ENCODE measurements at places on chromosomes 5 and 9.

DNA sequence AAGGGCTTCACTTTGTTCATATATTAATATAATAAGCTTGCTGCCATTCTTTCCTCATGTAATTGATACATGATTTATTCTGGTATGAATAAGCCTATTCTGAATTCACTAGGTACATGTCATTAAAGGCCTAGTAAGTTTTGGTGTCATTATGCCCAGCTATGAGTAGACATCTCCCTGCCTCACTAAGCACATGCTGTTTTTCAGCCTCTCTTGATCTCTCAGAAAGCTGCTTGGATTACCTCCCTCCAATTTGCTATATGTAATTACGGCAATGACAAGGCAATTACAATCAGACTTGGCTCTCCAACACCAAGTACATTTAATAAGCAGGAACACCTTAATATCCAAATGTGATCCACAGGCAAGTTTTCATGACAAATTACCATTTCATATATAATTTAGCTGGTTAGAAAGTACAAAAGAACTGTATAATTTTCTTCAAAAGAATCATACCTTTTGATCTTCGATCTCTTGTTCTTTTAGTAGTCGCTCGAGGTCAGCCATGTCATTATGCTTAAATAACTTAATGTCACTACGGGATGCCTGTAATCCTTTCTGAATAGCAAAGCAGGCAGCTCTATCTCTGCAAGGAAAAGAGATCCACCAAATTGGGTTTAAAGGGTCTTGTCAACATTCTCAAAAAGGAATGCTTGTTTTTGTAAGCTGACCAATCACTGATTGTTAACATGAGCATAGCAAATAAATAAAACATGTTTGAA, 56.3 kb downstream of the SPTLC1 start:
- DNase-seq, result no peak

- DNase-seq, result no peak
Measured at GRCh38 chr9:86075132-86076109, 23.9 kb downstream of the GOLM1 start.

GRCh38 chr9:35406183-35406959, 83.5 kb upstream of the RUSC2 start:
- no peak for DNase-seq

DNA sequence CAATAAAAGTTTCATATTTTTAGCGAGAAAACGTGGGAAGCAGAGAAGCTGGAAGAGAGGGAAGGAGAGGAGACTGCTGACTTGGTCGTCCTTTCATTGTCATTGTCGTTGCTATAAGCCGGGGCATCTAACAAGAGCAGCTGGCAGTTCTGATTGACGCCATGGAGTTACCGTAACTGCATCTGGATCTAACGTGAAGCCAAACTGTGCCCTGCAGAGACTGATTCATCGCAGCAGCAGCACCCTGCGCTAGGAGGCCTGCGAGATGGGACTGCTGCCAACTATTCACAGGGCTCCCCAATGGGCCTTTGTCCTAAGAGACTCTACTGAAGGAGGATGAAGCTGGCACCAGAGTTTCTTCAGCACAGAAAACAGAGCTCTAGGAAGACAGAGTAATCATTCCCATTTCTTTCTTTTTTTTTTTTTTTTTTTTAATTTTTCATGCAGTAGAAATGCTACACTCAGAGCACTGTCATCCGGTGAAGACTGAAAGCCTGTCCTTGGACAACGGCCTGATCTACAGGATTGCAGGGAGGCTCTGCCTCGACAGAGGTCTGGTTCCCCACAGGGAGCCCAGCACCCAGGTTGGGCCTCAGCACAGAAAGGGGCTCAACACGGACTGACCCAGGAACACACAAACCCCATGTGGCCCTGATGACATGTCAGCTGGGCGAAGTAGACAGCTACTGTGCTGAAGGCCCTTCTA, 47.8 kb downstream of the RETREG1 start:
- no peak for DNase-seq

GRCh38 chr5:111224561-111225345, 569 bp downstream of the CAMK4 start:
- DNase-seq, result no peak

GRCh38 chr9:5688109-5688508, 59.2 kb downstream of the RIC1 start:
- no peak for DNase-seq

GRCh38 chr9:118693645-118694044, 675.6 kb downstream of the BRINP1 start:
- no peak for DNase-seq

DNA sequence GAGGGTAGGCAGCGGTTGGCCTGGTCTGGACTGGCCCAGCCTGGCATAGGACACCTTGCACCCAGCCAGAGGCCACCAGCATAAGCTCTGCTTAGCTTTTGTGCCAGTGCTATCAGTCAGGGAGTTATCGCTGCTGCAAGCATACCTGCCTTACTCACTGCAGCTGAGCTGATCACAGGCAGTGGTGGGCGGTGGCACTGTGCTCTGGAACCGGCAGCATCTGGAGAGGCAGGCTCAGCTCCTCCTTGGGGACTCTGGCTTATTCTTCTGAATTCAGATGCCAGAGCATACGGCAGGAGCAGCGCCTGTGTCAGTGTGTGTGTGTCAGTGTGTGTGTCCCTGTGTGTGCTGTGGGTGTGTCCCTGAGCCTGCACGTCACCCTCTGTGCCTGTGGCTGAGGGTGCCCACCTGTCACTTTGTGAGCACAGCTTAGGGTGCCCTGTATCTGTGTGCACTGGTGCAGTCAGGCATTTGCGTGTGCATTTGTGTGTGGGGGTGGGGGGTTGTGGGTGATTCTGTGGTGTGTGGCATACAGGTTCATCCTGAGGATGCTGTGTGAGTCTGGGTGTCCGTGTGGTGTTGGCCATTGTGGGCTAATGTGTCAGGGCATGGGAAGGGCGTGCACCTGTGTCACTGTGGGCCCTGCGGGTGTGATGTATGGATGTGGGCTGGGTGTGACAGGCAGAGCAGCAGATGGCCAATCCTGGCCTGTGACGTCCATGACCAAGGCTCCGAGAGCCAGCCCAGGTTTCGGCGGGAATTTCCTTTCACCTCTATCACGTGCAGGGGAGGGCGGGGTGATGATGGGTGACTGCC, 23.5 kb downstream of the LMX1B start:
- no peak for DNase-seq

DNA sequence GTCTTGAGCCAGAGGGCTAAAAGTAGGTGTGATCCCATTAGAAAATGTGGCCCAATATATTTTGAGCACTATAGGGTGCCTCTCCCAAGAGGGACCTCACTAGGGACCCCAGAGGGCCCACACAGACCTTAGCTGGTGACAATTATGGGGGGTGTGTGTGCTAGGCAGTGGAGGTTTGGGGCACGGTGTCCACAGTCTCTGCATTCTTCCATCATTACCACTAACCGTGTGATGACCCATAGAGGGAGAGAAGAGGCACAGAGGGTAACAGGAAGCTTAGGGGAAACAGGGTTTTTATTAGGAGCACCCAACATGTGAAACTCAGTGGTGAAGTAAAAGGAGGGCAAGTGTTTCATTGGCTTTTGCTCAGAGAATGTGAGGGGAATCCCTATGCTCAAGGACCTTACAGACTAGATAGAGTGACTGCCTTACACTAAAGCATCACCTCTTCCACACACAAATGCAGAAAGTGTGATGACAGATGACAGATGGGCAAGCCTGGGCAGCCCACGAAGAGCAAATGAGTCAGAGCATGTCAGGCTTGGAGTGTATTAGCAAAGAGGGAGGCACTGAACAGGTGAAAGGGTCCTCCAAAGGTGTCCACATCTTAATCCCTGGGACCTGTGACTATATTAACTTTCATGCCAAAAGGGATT, 2.5 kb upstream of the ACTL7A start:
- no peak for DNase-seq

DNA sequence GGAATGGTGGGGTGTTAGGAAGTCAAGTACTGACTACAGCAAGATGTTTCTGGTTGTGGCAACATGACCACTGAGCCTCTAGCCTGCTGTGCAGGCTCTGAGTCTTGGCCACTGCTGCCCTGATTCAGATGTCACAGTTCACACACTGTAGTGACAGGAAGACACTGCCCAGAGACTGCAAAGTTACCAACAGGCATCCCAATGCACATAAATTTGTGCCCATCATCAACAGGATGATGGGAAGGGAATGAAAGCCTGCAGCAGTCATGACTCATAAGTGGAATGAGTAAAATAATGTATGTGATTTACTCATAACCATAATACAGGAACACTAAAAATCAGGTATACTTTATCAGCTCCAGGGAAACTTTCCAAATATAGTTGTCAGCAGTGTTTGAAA, 251.6 kb upstream of the HAPLN1 start:
- DNase-seq, result no peak

DNA sequence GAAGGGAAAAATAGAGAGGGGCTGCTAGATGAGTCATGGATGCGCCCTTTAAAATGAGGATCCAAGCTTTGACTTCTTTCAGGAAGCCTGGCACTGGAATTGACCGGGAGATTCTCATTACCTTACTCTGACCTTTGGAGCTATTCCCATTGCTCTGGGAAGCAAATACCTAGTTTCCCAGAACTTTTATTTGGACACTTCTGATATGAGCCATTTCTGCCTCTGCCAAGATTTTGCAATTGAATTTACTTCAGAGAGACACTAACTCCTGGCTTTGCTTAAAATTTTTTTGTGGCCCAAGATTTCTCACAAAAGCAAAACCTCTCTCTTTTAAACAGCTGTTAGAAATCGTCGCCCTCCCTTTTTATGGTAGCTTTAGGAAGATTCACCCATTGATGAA, 15.7 kb upstream of the AGXT2 start:
- no peak for DNase-seq

- DNase-seq, result no peak
Measured at GRCh38 chr9:35044071-35044470, 28.4 kb downstream of the VCP start.

DNA sequence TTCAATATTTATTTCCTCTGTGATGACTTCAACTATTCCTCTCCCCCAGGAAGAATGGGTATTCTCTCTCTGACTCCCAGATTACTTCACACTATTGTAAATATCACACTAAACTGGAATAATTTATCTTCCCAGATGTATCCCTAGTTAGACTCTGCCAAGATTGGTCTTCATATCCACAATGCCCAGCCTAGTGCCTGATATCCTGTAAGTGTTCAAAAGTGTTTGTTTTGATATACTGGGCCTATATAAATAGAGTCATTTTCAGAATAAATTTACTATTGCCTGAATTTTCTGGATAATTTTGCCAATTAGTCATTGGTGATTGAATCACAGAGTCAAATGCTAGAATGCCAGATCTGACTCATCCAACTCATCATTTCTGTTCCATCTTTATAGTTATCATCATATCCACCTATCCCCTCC, 143.7 kb upstream of the TNC start:
- no peak for DNase-seq

- no peak for DNase-seq
Measured at GRCh38 chr5:167945542-167946384, 345.7 kb upstream of the WWC1 start.

- no peak for DNase-seq
Measured at GRCh38 chr5:79512049-79512448, 1.9 kb downstream of the HOMER1 start.

DNA sequence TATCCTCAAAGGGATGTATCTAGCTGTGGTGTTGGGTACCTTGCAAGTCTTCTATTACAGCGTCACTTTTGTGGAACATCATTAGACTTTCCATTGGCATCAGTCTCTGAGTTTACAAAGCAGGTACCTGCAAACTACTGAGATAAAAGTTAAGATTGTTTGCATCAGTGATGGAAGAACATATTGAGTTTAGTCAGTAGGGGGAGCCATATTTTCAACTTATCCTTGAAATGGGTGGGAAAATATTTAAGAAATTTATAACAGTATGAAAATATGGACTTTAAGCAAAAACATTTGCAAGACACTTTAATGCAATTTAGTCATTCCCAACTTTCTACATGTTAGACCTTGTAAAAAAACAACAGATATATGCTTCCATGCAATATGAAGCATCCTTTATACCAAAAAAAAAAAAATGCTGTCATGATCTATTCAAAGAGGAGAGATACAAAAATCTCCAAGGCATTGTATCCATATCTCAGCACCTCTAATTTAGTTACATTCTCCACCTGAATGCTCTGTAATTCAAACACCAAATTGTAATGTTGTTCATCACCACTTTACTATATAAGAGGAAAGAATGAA, 98.6 kb upstream of the ADAMTS19 start:
- no peak for DNase-seq
